Stimulated activated effector memory CD8-positive, alpha-beta T cell treated with anti-CD3 and anti-CD28 coated beads, Interleukin-12 subunit alpha, Interleukin-12 subunit beta, amount 100 ng/mL, for 72 hours (primary cell): ENCODE measurements at places on chromosomes 4 and X.

DNA sequence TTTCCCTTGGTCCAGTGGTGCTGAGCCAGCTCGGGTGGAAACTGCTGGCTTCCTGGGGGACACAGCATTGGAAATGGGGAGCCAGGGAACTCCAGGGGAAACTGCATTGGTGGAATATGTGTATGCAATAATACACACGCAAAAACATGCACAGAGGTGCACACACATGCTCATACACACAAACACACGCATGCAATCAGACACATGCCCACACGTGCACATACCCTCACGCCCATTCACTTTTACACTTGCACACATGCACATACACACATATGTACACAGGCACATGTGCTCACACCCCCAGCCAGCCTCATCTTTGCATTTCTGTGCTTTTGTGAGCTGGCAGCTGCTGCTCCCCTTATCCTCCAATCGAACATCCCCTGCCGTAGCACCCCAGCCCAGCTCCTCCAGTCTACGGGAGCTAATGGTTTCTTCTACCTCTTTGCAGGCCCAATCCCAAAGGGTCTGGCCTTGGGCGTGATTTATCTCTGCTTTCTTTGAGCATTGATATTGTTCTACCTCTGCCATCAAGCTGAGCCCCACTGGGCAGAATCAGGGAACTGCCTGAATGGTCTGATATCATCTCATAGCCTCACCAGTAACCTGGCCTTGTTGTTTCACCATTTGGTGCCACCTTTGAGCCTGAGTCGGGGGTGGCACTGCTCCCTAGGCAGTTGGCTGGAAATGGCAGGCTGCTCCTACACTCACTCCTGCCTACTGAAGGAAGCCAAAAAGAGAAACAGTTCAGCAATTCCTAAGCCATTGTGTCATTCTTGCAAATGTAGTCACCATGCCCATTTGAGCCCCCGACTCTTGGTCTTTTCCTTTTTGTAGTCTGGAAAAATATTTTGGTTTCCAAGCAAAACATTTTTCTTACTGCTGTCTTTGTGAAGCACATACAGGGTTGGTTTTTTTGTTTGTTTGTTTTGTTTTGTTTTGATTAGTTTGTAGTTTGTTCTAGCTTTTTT is 104.4 kb upstream of the MAMLD1 start:
- DNase-seq = no peak

DNA sequence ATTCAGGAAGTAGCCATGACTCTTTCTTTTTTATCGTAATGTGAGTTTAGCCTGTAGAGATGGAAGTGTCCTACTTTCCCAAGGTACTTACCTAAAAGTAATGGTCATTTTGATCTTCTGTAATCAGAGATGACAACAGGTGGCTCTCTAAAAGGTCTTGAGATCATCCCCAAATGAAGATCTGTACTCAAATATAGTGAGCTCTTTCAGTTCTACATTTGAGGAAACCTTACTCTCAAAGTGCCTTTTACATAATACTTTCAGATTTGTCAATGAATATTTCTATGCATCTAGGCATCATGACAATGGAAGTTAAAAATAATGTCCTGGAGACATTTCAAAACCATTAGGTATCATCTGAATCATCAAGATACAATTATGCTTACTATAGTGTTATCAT is 17.2 kb upstream of the MND1 start:
- DNase-seq = no peak

- no peak for DNase-seq
Observed at GRCh38 chr4:152164561-152164960, 371.3 kb downstream of the FBXW7 start.

DNA sequence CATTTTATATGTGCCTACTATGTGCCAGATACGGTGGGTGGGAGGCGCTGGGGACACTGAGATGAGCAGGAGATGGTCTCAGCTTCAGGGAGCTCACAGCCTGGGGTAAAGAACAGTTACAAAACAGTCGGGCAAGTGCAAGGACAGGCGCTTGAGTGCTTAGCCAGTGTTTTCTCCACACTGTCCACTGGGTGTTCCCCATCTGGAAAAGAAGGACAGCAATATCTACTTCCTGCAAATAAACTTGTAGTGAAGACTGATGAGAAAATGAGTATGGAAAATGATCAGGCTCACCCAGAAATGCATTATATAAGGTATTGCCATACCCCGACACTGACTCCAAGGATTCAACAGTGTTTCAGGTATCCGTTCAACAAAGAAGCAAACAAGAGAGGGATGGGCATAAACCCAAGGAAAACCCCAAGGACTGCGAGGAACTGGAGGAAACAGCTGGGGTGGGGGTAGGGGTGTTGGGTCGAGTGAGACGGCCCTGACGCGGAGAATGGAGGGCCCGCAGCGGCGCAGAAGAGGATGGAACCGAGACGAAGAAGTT is 835 bp downstream of the TMEM185A start:
- DNase-seq = no peak

GRCh38 chrX:105872941-105873340 is 50.6 kb downstream of the NRK start:
- DNase-seq = no peak

DNA sequence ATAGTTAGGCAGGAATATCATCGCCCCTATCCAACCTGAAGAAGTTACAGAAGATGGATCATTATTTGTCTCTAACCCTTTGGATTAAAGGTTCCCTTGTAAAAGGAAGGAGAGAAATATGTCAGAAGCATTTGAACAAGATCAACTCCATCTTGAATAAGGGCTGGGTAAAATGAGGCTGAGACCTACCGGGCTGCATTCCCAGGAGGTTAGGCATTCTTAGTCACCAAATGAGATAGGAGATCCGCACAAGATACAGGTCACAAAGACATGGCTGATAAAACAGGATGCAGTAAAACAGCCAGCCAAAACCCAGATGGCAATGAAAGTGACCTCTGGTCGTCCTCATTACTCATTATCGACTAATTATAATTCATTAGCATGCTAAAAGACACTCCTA is 148.9 kb downstream of the GALNTL6 start:
- no peak for DNase-seq

DNA sequence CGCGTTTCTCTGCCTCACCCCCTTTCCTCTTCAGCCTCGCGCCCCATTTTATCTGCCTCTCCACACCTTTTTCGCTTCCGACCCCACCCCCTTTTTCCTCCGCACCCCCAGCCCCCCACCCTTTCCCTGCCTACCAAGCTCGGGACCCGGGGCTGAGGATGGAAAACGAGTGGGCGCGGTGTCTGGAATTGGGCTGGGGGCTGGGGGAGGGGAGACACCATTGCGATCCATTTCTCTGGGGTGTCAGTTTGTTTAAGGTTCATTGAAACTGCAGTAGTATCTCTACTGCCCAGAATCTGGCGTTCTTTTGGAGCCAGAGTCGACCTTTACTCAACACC is 707 bp downstream of the SLC9A6 start:
- no peak for DNase-seq

GRCh38 chr4:167222099-167222498 is 12.2 kb downstream of the SPOCK3 start:
- no peak for DNase-seq
